Tibial artery (tissue), 4 donors: ENCODE measurements at places on chromosomes 16 and 17.

- no peak for DNase-seq
- H3K4me1 ChIP-seq: no peaks in the 10 kb centered on the region
- no peaks in the 10 kb centered on the region for H3K36me3 ChIP-seq
- no peak overlapping the region for H3K4me3 ChIP-seq
- no peaks in the 10 kb centered on the region for H3K27me3 ChIP-seq
These were observed 299.7 kb downstream of the CDH13 start for GRCh38 chr16:82926500-82926899.

- DNase-seq: no peak
- no peaks in the 10 kb centered on the region for H3K36me3 ChIP-seq
- no peak overlapping the region for H3K4me3 ChIP-seq
- peaks cover 23% of the 10 kb centered on the region for H3K4me1 ChIP-seq
- peaks cover 2% of the 10 kb centered on the region for H3K27me3 ChIP-seq
These were observed 28.5 kb upstream of the SLC7A5 start for GRCh38 chr16:87897521-87898505.

GRCh38 chr17:34206569-34206968, 48.5 kb upstream of the CCL2 start:
- no peaks in the 10 kb centered on the region for H3K27me3 ChIP-seq
- DNase-seq: no peak
- H3K4me3 ChIP-seq: no peak overlapping the region
- H3K4me1 ChIP-seq: no peaks in the 10 kb centered on the region

DNA sequence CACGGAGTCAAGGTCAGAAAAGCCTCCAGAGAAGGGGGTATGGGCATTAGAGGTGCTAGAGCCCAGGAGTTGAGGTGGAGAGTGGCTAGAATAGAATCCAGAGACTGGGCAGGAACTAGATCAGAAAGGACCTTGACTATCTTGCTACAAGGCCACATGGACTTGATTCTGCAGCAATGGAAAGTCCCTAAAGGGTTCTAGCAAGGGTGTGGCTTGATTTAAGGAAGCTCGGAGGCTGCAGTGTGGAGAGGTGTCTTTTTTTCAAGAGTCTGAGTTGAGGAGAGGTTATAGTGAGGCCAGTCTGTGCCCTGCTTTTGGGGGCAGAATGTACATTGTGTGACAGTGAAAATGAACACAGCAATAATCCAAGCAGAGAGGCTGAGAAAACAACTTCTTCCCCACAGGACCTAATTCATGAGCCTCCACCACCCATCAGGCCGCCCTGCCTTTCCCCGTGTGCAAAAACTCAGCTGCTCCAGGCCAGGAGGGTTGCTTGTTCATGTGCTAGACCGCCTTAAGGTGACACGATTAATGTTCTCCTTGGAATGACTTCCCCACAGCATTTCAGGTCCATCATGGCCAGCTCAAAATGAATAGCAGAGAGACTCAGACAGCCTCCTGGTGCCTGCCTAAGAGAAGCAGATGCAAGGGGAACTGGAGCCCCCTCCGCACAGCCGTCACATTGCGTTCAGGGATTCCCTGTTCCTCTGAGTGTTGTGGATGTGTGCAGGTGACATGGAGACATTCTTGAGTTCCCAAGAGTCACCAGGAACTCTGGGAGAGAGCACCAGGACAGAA, 8.7 kb upstream of the BEAN1 start:
- no peaks in the 10 kb centered on the region for H3K4me1 ChIP-seq
- no peak for DNase-seq
- H3K36me3 ChIP-seq: no peaks in the 10 kb centered on the region
- H3K27ac ChIP-seq: no peak overlapping the region

- no peaks in the 10 kb centered on the region for H3K4me1 ChIP-seq
- no peaks in the 10 kb centered on the region for H3K36me3 ChIP-seq
- DNase-seq: no peak
- no peak overlapping the region for H3K27ac ChIP-seq
These were observed 209.7 kb downstream of the MSI2 start for GRCh38 chr17:57466017-57466471.

DNA sequence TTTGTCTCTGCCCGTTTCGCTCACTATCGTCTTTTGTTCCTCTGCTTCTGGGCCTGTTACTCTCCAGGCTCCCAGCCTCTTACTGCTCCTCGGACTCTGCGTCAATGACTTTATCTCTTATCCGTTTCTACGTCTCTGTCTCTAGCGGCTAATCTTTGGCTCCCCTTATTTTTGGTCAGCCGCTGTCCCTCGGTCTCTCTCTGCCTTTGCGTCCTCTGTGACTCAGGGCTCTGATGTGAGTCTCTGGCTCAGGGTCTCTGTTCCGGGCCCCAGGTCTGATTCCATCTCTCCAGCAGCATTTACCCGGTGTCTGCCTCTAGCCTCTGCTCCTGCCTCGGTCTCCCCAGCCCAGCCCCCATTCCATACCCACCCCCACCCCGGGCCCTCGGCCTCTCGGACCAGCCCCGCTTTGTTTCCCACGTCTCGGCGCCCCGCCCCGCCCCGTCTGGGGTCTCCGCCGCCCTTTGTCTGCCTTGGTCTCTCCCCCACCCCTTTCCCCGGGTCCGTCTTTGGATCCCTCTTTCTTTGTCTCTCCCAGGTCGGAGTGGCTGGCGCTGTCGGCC, 547 bp upstream of the ZNF48 start:
- DNase-seq: no peak
- no peaks in the 10 kb centered on the region for H3K4me1 ChIP-seq
- H3K36me3 ChIP-seq: no peaks in the 10 kb centered on the region

- H3K4me1 ChIP-seq: no peaks in the 10 kb centered on the region
- H3K36me3 ChIP-seq: no peaks in the 10 kb centered on the region
- no peak overlapping the region for H3K4me3 ChIP-seq
- DNase-seq: no peak
These were observed 38.4 kb upstream of the FOXF1 start for GRCh38 chr16:86471896-86472295.

DNA sequence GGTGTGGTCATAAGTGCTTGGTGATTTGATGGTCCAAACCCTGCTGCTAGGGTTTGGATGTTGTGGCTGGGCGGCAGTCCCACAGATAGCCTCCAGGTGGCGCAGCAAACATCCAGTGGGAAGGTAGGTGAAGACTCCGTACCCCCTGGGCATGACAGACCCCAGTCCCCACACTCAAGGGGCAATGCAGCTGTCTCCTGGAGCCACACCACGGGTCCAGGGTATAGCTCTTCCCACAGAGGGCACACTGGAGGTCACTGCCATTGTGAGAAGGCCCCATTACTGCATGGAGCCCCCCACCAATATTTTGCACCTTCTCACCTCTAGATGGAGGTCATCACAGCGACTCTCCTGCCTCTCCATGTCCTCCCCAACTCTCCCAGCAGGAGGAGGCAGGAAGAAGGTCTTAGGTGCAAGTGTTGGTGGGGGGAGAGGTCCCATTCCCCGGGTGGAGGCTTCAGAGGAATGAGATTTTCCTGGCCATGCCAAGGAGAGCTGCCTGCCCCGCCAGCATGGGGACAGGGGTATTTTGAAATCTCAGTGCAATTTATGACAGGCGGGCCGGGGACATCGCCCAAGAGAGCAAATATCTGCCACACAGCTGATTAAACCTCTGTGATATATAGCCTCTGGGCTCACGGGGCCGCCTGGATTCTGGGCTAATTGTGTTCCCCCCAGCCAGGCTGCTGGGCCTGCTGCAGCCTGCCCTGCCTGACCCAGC, 17.1 kb upstream of the C17orf113 start:
- peaks cover 4% of the 10 kb centered on the region for H3K27me3 ChIP-seq
- H3K4me1 ChIP-seq: peaks cover 10% of the 10 kb centered on the region
- H3K27ac ChIP-seq: no peak overlapping the region

GRCh38 chr17:37430051-37430627, 23.5 kb downstream of the TADA2A start:
- DNase-seq: no peak
- H3K27me3 ChIP-seq: no peaks in the 10 kb centered on the region
- no peak overlapping the region for H3K4me3 ChIP-seq
- H3K27ac ChIP-seq: peak overlapping the region; percentile 39
- no peaks in the 10 kb centered on the region for H3K4me1 ChIP-seq
